ENCODE measurements at places on chromosomes 3 and 15.

DNA sequence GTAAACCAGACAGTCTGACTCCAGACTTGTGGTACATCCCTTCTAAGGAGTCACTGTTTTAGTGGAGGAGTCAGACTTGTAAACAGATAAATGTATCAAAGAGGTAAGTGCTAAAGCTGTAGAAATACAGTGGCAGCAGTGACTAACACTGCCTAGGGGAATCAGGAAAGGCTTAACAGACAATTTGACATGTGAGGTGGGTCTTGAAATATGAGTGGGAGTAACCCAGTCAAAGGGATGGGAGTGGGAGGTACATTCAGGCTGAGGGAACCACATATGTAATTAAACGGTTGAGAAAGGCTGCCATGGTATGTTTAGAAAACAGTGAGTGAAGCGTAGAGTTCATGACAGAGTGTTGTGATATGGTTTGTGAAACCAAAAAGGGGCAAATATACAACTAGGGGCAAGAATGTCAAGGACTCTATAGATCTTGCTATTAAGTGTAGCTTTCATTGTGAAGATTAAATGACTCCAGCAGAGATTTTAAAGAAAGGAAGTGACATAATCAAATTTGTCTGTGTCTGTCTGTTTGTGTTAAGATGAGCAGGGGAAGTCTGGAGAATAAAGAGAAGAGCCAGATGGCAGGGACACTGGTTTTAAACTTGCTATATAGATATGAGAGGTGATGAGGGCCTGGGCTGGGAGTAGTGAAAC is 11.2 kb upstream of the ALCAM start:
- peak; percentile 28 for DNase-seq

DNA sequence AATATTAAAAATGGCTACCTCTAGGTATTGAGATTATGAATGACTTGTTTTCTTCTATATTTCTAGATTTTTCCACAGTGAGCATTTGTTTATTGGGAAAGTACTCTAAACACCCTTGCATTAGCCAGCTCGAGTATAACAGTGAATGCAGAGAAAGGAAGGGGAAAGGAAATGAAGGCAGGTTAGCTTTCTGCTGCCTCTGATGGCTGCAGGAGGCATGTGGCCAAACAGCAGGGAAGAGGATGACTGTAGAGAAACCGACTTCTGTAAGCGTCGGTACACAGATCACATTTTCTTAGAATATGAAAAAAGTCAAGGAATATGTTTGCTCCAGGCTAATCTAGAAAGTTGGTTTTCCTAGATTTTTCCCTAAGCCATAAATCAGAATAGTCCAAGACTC is 19.8 kb downstream of the GNB5 start:
- DNase-seq: peak; percentile 37

DNA sequence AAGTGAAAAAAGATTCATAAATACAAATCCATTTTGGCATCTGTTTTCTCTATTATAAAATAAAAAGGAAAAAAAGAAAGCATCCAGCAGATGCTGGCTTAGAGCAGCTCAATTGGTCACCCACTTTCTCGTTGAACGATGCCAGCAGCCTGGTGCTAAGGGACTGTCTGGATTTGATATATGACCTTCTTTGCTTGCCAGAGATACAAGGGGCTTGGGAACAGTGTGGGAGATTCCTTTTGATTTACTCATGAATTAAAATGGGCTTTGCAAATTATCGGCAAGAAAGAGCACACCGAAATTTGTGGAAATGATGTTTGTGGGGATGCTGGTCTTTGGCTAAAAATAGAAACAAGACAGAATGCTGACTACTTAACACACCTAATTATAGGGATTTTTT is 210.3 kb upstream of the STT3B start:
- no peak for DNase-seq

GRCh38 chr15:48915861-48916260 is 37.9 kb downstream of the EID1 start:
- DNase-seq: no peak

DNA sequence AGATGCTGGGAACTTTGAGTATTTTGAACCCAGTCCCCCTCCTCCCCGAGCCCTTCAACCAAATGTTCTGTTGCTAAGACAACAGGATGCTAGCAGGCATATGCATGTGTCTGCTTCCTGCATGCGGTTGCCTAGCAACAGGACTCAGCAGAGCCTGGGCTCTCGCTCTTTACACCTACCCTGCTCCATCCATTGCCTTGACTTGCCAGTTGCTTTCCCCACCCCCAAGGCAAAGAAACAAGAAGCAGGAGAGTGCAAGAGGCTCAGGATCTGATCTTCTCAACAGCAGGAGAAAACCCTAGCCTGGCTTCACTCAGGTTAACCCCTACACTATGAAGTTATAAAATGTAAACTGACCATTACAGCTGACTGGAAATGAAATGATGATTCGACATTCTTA is 393.0 kb downstream of the IGSF11 start:
- no peak for DNase-seq

DNA sequence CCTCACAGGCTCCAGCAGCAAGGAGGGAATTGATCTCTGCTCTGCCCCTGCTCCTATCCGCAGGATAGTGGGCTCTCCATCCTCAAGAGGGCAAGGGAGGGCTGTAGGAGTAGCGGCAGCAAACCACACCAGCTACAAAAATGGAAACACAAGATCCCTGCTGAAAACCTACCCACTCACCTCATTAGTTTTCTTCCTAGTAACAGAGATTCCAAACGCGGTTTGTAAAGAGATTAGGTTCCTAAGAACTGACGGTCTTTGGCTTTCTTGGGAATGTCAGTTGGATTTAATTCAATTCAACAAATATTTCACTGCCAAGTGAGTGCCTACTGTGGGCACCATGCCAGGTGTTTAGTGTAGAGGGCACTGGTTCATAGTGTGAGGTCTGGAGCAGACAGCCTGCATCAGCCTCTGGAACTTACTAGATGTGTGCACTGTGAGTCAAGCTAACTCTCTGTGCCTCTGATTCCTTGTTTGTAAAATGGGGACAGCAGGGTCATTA is 84.7 kb downstream of the MRPL46 start:
- DNase-seq: peak; percentile 7

- DNase-seq: no peak
These were observed 17.0 kb downstream of the WDR93 start for GRCh38 chr15:89707577-89707976.

GRCh38 chr3:42032693-42033349 is 58.3 kb upstream of the TRAK1 start:
- DNase-seq: peak; percentile 94

DNA sequence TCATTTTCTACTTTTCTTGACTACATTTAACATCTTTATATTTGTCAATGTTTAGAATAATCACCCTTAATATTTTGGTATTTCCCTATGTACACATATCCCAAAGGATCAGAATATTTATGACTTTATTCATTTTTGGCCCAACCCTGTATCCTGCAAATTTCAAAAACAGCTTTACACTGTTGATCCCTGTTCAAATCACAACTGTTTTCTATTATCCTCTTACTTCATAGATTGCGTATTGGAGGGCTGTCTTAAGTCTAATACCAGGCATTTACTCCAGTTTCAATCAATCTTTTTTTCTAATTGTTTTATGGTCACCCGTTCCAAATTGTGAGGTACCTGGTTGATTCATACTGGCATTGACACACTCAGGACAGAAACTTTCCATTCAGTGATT is 107.9 kb downstream of the RPL22L1 start:
- DNase-seq: no peak

GRCh38 chr15:63968700-63969099 is 77.6 kb downstream of the DAPK2 start:
- DNase-seq: no peak

GRCh38 chr3:135041601-135042000 is 246.5 kb downstream of the EPHB1 start:
- DNase-seq: no peak

- DNase-seq: no peak
These were observed 164.5 kb downstream of the RORA start for GRCh38 chr15:61064651-61065050.

DNA sequence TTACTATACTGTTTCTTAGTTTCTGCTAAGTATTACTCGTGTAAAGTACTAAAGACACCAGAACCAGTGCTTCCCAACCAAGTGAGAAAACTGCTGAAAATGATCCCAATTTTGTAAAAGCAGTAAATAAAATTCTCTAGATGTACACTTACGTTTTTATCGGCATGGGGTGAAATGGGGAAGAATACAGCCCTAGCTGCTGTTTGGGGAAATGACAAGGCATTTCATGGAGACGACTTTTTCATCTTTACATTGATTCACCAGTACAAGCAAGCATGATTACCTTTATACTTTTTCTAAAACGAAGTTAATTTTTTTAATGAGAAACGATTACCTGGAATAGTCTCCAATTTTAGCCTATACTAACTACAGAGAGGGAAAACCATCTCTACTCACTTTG is 1.4 kb downstream of the PSMD6 start:
- DNase-seq: no peak

DNA sequence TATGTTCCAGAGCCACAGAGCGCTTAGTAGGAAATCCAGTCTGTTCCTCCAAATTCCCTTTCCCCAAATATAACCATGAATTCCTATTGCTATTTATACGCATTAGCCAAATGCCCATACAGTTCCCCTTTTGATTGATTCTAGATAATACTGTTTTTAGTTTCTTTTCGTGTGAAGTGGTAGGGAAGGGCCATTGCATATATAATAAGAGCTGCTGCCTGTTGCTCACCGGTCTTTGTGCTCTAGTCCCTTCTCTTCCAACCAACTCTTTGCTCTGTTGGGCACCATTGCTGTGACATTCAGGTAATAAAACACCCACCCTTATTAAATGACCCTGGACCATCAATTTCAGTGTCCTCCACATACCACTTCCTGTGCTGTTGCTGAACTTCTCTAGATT is 379.9 kb upstream of the KCNMB2 start:
- DNase-seq: no peak

GRCh38 chr3:42183991-42184632 is 81.9 kb downstream of the CCK start:
- no peak for DNase-seq

GRCh38 chr3:157586293-157586692 is 83.1 kb upstream of the VEPH1 start:
- no peak for DNase-seq

- no peak for DNase-seq
These were observed 38.6 kb downstream of the BTLA start for GRCh38 chr3:112460519-112461195.

- peak; percentile 62 for DNase-seq
These were observed 167.1 kb downstream of the P3H2 start for GRCh38 chr3:189953551-189953950.

GRCh38 chr3:48142316-48142870 is 45.8 kb downstream of the CDC25A start:
- DNase-seq: no peak

GRCh38 chr3:124965413-124965812 is 30.9 kb upstream of the MUC13 start:
- DNase-seq: no peak

- DNase-seq: peak; percentile 88
These were observed 722.0 kb upstream of the CFAP20DC start for GRCh38 chr3:59771768-59772181.

GRCh38 chr15:27258287-27258686 is 287.3 kb downstream of the GABRG3 start:
- DNase-seq: no peak

DNA sequence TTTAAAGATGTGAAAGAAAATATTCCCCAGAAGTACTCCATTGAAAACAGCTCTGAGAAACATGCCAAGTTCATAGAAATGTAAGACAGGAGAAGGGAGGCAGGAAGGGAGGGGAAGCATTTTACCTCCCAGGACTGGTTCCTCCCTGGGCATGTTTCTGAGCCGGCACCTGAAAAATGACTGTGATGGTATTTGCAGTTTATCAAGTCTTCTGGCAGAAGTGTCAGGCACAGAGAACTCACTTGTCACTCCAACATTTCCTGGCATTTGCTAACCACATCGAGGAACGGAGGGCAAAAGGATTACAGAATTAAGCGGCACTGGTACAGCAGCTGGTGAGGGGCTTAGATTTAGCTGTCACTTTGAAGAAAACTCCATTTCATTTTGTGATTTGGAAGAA is 1054.0 kb downstream of the TUSC7 start:
- no peak for DNase-seq

GRCh38 chr3:137990427-137990826 is 19.5 kb upstream of the CLDN18 start:
- no peak for DNase-seq

- DNase-seq: peak; percentile 87
These were observed 94.7 kb upstream of the RNF7 start for GRCh38 chr3:141643391-141643790.

GRCh38 chr3:132343018-132343612 is 25.9 kb downstream of the ACP3 start:
- peak; percentile 65 for DNase-seq

GRCh38 chr3:31772272-31772671 is 208.8 kb downstream of the OSBPL10 start:
- no peak for DNase-seq

DNA sequence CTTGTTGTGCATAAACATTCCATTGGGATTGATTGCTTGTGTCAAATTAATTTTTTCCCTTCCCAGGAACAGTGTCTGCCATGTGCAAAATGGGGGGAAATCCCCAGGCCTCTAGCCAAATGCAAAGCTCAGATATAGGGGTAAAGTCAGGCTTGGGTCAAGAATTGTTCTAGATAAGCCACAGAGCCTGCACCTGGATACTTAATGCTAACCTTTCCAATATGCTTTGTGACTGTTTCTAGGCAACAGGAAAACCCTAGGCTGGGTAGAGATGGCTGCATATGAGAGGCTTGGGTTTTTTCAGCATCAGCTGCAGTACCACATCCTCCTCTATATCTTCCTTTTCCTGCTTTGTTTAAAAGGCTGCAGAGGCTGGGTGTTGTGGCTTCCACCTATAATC is 61.9 kb upstream of the ROPN1 start:
- DNase-seq: no peak

GRCh38 chr3:146830231-146830630 is 225.1 kb upstream of the PLSCR5 start:
- DNase-seq: no peak

- peak; percentile 58 for DNase-seq
These were observed 524 bp downstream of the IGF1R start for GRCh38 chr15:98648654-98649471.

DNA sequence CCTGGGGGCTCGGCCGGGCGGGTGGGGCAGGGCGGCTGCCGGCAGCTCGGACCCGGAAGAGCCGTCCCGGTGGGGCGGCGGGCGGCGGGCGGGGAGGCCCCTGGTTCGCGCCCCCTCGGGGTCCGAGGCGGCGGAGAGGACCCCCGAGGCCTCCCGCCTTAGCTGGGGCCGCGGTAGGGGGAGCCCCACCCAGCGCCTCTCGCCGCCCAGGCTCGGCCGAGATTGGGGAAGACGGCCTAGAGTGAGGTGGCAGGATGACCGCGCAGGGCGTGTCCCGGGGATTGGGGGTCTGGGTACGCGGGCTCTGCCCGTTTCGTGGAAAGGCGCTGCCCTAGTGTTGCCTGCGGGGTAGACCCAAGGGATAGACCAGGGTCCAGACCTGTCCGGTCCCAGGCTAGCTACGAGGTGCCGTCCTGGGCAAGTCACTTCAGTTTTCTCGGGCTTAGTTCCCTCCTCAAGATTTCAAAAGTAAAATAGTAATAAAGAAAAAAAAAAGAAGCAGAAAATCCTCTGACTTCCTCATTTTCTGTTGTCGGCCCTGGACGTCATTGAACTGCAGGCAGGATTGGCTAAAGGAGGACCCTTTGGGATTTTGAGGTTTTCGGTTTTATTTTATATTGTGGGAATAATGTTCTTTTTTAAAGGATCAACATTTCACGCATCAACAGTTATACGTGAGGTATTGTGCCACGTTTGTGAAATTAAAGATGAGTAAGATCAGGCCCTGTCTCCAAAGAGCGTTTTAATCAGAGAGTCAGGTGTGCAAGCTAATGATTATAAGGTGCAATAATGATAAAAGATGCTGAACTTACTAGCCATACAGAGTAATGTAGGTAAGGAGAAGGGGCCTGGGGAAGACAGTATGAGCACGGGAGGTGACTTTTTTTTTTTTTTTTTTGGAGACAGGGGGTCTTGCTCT is 679 bp downstream of the IQGAP1 start:
- DNase-seq: peak; percentile 43
